Lung (tissue), 17 donors: ENCODE measurements at places on chromosomes 3 and 15. TPM values are rescaled to one million over a fixed set of nuclear protein-coding genes. Genes with fewer than 3 reads are reported as not detected.
A peak's percentile ranks its signal among the peaks of the same experiment; 100 is the strongest.

DNA sequence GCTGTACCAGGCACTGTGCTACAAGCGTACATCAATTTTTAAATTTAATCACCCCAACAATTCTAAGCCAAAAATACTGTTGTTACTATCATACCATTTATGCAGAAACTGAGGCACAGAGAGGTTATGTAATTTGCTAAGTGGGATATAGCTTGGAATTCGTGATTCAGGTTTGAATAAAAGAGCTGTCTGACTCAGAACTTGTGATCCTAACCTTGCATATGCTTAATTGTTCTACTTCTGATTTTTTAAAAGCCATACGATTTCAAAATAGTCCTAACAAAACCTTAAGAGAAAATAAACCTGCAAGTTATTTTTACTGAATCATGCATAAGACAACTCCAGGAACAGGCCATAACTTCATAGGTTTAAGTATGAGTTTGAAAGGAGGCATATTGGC lies 498.0 kb upstream of the CFAP20DC start:
- no peak overlapping the region for H3K4me3 ChIP-seq
- no peaks in the 10 kb centered on the region for H3K4me1 ChIP-seq
- H3K27ac ChIP-seq: no peak overlapping the region

- H3K27me3 ChIP-seq: peaks cover 2% of the 10 kb centered on the region
- no peaks in the 10 kb centered on the region for H3K4me1 ChIP-seq
- H3K36me3 ChIP-seq: no peaks in the 10 kb centered on the region
- peak; percentile 61 for DNase-seq
- no peak overlapping the region for H3K4me3 ChIP-seq
- H3K27ac ChIP-seq: no peak overlapping the region
Observed at GRCh38 chr3:10926811-10927521, 65.6 kb upstream of the SLC6A1 start.

GRCh38 chr3:94249491-94250079 lies 186.7 kb downstream of the NSUN3 start:
- H3K4me3 ChIP-seq: no peak overlapping the region
- peak; percentile 78 for DNase-seq

CLRN1 gene
- not detected for total RNA-seq

MINAR1 gene
- 0.37 TPM for total RNA-seq

GRCh38 chr3:150057227-150057626 lies 86.5 kb upstream of the PFN2 start:
- no peak overlapping the region for H3K27ac ChIP-seq
- no peaks in the 10 kb centered on the region for H3K36me3 ChIP-seq

DNA sequence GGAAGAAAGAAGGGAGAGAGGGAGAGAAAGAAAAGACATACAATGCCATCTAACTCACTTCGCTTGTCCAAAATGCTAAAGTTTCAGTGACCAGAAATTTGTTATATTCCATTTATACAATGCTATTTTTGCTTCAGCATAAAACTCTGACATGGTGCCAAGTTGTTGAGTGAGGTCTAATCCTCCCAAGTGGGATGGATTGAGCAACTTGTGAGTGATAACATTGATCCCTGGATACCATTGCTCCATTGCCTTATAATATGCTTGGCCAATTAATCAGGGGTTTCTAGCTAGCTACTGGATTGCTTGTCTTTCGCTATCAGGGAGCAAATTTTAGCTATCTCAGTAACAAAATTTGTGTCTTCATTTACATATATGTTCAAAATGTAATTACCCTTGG lies 615.6 kb upstream of the DPPA4 start:
- DNase-seq: peak; percentile 29
- H3K27me3 ChIP-seq: no peaks in the 10 kb centered on the region
- H3K4me1 ChIP-seq: no peaks in the 10 kb centered on the region
